Erythroblast (primary cell): ENCODE measurements at places on chromosomes 2 and 18.

DNA sequence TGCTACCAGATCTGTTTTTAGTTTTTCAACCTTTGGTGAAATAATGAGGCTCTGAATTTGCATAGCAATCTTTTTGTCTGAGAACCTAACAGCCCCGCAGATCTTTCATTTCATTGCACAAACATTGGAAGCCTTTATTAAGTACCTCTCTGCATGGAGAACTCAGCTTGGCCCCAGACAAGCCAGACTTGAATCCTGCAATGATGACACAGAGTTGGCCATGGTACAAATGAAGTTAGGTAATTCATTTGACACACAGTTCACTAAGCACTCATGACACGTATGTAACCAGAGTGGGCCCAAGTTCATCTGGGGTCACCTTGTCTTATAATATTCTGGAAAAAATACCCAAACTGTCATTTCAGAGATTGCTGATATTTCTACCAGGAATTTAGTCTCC is 439.1 kb upstream of the ID2 start:
- no peak for DNase-seq

GRCh38 chr18:62950246-62950645 is 234.9 kb downstream of the PHLPP1 start:
- no peak for DNase-seq

GRCh38 chr2:7881466-7881865 is 800.4 kb upstream of the ID2 start:
- no peak for DNase-seq

- DNase-seq: no peak
Observed at GRCh38 chr2:98036349-98037000, 40.7 kb upstream of the TMEM131 start.

GRCh38 chr2:46365913-46366667 is 68.9 kb downstream of the EPAS1 start:
- DNase-seq: peak; percentile 29

GRCh38 chr18:10588975-10589374 is 63.1 kb downstream of the NAPG start:
- no peak for DNase-seq

GRCh38 chr2:46411985-46412384 is 67.4 kb upstream of the TMEM247 start:
- no peak for DNase-seq

GRCh38 chr2:19868701-19869580 is 32.8 kb downstream of the TTC32 start:
- DNase-seq: peak; percentile 84

DNA sequence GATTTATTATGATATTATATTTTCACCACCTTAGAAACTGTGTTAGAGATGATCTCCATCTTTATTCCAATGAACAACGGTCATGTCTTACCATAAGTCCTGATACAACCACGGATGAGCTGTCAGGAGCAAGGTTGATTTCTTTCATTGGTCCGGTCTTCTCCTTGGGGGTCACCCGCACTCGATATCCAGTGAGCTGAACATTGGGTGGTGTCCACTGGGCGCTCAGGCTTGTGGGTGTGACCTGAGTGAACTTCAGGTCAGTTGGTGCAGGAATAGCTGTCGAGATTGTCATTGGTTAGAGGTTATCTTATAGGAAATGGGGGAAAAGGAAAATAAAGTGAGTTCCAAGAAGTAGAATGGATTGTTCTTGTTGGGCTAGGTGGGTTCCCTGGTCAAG is 56.8 kb downstream of the FN1 start:
- DNase-seq: no peak

DNA sequence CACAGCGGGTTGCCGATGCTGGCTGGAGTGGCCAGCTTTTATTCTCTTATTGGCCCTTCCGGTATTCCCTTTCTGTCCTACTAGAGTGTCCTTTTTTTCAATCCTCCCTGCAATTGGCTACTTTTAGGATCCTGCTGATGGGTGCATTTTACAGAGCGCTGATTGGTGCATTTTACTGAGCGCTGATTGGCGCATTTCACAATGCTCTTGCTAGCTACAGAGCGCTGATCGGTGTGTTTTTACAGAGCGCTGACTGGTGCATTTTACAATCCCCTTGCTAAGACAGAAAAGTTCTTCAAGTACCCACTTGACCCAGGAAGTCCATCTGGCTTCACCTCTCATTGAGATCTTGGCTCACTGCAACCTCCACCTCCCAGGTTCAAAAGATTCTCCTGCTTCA is 44.4 kb upstream of the SPRED2 start:
- DNase-seq: no peak

GRCh38 chr18:3175195-3175758 is 44.5 kb downstream of the MYOM1 start:
- no peak for DNase-seq

GRCh38 chr2:53436882-53437281 is 330.7 kb upstream of the CHAC2 start:
- DNase-seq: no peak

DNA sequence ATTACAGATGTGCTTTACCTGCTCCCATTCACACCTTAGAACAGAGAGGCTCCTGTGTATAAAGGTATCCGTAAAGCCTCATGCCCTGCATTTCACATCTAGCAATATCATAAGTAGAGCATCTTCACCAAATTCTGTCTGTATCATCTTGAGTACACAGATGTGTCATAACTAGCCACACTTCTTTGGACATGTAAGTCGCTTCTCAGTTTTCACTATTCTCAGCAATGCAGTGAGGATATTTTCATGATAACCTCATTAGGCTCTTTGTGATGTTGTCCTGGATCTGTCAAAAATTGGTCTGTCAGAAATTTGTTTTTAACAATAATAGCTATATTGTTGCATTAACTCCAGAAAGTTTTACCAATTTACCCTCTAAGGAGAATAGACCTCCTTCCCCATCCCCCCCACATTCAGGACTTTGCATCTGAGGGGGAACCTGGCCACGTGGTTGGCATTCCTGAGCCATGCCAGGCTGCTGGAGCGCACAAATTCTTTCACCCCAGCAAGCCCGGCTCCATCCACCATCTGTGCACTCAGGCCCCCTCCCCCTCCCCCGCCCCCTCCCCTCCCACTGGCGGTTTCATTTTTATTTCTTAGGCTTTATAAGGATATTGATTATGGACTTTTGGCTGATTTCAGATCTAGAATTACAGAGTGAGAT is 34.1 kb downstream of the AGAP1 start:
- DNase-seq: no peak

DNA sequence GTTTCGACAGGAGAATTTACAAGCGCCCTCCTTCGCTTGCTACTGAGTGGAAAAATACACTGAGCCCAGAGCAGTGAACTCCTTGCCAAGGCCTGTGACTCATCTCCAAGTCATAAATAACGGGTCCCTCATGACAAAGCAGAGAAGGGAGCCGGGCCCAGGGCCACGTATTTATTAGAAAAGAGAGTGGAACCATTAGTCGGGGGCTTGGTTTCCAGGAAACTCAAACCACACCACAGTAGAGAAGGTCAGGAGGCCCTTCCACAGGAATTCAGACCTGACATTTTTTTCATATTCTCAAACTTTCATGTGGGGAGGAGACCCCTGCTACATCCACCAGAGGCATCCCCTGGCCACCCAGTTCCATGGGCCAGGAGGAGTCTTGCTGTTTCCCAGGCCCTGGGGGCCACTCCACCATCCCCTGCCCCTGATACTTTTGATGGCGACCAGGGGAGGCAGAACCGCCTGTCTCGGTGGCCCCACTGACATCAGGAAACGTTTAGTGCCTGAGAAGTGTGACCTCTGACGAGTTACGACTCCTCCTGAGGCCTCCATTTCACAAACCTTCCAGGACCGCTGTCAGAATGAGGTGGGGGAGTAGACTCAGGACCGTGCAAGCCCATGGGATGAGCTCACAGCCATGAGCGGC is 289.7 kb downstream of the DYSF start:
- peak; percentile 26 for DNase-seq

DNA sequence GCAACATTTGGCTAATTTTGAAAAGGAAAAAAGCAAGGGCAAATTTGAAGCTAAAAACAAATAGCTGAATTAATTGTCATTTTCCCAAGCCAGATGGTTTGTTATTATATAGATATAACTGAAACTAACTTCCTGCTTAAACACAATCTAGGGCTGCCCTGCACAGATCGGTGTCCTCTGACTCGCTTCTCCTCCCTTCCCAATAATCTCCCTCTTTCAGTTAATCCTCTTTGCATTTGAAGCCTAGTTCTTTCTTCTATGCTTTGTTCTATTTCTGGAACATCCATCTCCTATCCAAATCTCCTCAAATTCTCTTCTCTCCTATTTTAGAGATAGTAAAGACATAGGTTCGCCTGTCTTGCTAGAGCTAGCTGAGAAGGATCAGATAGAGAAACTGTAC is 328.1 kb downstream of the SLC8A1 start:
- DNase-seq: no peak

GRCh38 chr2:127053731-127054603 is 53.0 kb downstream of the BIN1 start:
- no peak for DNase-seq

DNA sequence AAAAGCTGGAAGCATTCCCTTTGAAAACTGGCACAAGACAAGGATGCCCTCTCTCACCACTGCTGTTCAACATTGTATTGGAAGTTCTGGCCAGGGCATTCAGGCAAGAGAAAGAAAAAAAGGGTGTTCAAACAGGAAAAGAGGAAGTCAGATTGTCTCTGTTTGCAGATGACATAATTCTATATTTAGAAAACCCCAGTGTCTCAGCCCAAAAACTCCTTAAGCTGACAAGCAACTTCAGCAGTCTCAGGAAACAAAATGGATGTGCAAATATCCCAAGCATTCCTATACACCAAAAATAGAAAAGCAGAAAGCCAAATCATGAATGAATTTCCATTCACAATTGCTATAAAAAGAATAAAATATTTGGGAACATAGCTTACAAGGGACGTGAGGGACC is 11.1 kb downstream of the SLC8A1 start:
- DNase-seq: no peak

DNA sequence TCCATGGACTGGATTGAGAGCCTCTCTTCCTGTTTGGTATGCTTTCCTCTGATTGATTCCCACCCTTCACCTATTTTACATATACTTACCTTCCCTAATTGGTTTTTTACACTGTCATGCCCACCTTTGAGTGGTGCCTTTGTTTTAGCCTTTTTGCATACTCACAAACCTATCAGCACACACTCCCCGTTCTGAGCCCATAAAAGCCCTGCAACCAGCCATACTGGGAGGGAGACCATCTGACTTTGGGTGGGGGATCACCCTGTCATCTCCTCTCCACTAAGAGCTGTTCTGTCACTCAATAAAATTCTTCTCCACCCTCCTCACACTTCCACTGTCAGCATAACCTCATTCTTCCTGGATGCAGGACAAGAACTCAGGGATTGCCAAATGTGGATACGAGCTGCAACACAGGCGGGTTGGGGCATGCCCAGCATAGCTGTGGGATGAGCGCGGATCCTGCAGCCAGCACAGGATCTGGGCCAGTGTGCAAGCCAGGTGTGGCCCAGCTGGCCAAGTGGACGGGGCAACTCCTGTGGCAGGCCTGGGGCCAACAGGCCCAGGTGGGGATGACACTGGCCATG is 9.4 kb upstream of the MOB1A start:
- DNase-seq: no peak

- no peak for DNase-seq
Observed at GRCh38 chr2:206075113-206075512, 10.9 kb downstream of the INO80D start.

DNA sequence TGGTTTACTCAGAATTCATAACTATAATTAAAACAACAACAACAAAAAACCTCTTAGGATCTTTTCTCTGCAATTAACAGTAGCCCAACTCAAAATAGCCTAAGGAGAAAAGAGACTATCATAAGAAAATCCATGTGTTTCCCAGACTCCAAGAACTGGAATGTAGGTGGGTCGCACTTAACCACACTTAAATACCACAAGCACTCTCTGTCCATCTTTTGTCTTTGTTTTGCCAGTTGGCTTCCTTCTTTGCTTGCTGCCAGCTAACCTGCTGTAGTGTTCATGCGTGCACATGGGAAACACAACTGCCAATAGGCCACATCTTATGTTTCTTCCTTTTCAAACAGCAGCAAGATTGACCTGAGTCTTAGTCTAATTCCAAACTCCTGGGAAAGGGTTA is 24.1 kb upstream of the ACVR1 start:
- no peak for DNase-seq

DNA sequence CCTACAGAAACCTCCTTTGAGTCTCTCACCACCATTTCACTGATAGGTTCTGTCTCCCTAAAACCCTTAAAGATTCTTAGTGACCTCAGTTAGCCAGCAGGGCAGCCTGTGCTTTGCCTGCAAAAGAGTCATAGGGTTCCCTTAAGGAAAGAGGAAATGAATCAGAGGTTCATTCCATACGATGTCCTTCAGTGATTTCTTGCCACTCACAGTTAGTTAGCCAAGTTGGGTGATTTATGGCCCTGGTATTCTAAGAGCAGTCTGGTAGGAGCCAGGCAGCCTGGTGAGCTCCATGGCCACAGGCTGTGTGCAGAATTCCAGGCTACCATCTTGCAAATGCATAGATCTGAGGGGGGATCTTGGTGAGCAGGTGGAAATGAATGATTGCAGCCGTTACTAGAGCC is 18.7 kb upstream of the CCBE1 start:
- no peak for DNase-seq

DNA sequence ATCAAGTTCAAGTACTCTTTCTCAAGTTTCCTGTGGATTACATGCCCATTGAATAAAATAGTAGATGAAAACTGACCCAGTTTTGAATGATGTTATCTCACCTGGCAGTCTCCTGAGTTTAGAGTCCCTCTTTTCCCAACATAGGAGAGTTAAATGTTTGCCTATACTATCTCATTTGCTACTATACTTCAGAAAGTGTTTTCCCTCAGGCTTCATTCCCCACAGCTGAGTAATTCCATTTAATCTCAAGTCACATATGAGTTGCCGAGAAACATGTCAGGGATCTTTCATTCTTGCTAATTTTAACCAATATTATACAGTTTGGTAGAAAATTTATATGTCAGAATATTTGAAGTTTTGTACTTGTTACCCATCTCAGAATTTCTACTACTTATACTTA is 150.4 kb upstream of the CDH19 start:
- DNase-seq: no peak

- no peak for DNase-seq
Observed at GRCh38 chr2:19357402-19358241, 801 bp downstream of the OSR1 start.

DNA sequence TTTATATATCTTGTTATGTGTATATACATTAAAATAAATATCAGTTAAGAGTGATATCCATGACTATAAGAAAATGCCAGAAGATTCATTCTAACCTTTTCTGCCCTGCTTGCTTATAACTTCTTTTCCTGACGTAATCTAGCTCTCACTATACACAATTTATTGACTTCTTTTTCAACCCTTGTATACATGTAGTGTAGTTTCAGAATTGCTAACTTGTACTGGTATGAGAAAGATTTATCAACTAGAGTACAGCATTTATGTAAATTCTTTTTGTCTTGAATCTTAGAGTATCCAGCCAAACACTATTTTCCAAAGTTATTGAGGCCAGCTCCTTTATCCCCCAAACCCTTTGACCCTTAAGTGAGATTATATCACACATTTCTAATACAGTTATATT is 798.0 kb upstream of the RAB6C start:
- no peak for DNase-seq

GRCh38 chr2:163771596-163771995 is 35.8 kb upstream of the FIGN start:
- no peak for DNase-seq

- no peak for DNase-seq
Observed at GRCh38 chr2:53247956-53248735, 519.5 kb upstream of the CHAC2 start.
